ENCODE measurements at places on chromosomes 4 and X.

DNA sequence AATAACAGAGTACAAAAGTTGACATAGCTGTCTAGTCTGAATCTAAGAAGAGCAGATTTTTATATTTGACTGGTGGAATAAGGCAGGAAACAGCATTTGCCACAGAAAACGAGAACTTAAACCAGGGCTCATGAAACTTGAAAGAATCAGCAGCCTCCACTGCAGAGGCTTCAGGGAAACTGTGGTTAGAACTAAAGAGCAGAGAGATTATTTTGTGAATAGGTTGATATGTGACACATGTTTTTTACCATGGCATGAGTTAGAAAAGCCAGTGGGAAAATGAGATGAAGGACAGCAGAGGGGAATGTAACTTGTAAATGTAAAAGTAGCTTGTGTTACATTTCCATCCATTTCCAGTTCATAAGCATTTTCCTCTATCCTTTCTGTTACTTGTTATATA is 63.7 kb upstream of the CAMK2D start:
- peak; percentile 32 for DNase-seq
- H3K27me3 ChIP-seq, result peaks cover 5% of the 10 kb centered on the region
- no peaks in the 10 kb centered on the region for H3K36me3 ChIP-seq
- no peak overlapping the region for H3K27ac ChIP-seq

GRCh38 chr4:136505020-136505419 is 1027.3 kb downstream of the PCDH18 start:
- H3K4me3 ChIP-seq, result no peak overlapping the region
- no peaks in the 10 kb centered on the region for H3K36me3 ChIP-seq
- H3K27me3 ChIP-seq, result no peaks in the 10 kb centered on the region
- no peak for DNase-seq
- H3K4me1 ChIP-seq, result no peaks in the 10 kb centered on the region
- H3K27ac ChIP-seq, result no peak overlapping the region

DNA sequence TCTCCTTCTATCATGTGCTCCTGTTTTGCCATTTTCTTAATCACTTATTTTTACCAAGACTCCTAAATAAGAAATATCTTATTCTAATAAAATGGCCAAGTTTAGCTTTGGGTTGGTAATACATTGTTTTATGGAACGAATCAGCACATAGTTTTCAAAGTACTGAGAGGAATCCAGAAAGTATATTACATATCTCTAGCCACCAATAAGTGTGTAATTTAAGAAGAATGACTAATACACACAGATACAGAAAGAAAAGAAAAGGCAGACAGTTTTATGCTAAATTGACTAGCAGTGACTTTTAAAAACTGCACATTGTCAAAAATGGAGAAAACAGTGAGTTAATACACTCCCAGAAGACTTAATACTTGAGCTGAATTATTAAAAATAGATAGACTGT is 167.0 kb upstream of the IL15 start:
- H3K4me3 ChIP-seq, result no peak overlapping the region
- no peaks in the 10 kb centered on the region for H3K36me3 ChIP-seq
- DNase-seq, result no peak
- H3K27ac ChIP-seq, result no peak overlapping the region

GRCh38 chr4:46432923-46433322 is 43.0 kb upstream of the GABRA2 start:
- no peaks in the 10 kb centered on the region for H3K27me3 ChIP-seq
- no peak overlapping the region for H3K27ac ChIP-seq
- H3K4me3 ChIP-seq, result no peak overlapping the region
- DNase-seq, result no peak
- H3K4me1 ChIP-seq, result no peaks in the 10 kb centered on the region
- H3K36me3 ChIP-seq, result no peaks in the 10 kb centered on the region

- no peaks in the 10 kb centered on the region for H3K36me3 ChIP-seq
- no peaks in the 10 kb centered on the region for H3K27me3 ChIP-seq
- DNase-seq, result no peak
- no peaks in the 10 kb centered on the region for H3K4me1 ChIP-seq
- H3K27ac ChIP-seq, result no peak overlapping the region
Observed at GRCh38 chr4:85933291-85933640, 426.6 kb downstream of the MAPK10 start.

GRCh38 chr4:94346541-94346940 is 3.9 kb upstream of the HPGDS start:
- H3K4me1 ChIP-seq, result no peaks in the 10 kb centered on the region
- H3K27me3 ChIP-seq, result peaks cover 4% of the 10 kb centered on the region
- H3K4me3 ChIP-seq, result no peak overlapping the region
- H3K27ac ChIP-seq, result no peak overlapping the region
- DNase-seq, result no peak
- no peaks in the 10 kb centered on the region for H3K36me3 ChIP-seq

DNA sequence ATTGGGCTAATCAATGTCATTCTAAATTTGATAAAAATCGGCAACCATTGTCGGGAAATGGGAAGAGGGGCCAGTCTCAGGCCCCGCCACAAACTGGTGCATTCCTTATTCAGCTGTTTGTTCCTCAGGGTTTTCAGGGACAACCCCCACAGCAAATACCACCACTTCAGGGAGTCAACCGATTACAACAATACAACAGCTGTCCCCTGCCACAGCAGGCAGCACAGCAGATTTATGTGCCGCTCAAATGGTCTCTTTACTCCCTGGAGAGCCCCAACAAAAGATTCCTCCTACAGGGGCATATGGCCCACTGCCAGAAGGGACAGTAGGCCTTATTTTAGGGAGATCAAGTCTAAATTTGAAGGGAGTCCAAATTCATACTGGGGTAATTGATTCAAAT is 61.8 kb downstream of the ZNF732 start:
- no peaks in the 10 kb centered on the region for H3K27me3 ChIP-seq
- no peak for DNase-seq
- H3K4me3 ChIP-seq, result no peak overlapping the region
- no peak overlapping the region for H3K27ac ChIP-seq
- H3K4me1 ChIP-seq, result no peaks in the 10 kb centered on the region
- H3K36me3 ChIP-seq, result no peaks in the 10 kb centered on the region

- no peaks in the 10 kb centered on the region for H3K4me1 ChIP-seq
- no peaks in the 10 kb centered on the region for H3K27me3 ChIP-seq
- H3K4me3 ChIP-seq, result no peak overlapping the region
- H3K36me3 ChIP-seq, result no peaks in the 10 kb centered on the region
- H3K27ac ChIP-seq, result no peak overlapping the region
Observed at GRCh38 chrX:24928114-24928513, 87.7 kb downstream of the ARX start.

- no peak for DNase-seq
- no peaks in the 10 kb centered on the region for H3K27me3 ChIP-seq
- H3K4me3 ChIP-seq, result no peak overlapping the region
- no peaks in the 10 kb centered on the region for H3K4me1 ChIP-seq
- no peak overlapping the region for H3K27ac ChIP-seq
Observed at GRCh38 chr4:136002316-136002715, 1530.0 kb downstream of the PCDH18 start.

DNA sequence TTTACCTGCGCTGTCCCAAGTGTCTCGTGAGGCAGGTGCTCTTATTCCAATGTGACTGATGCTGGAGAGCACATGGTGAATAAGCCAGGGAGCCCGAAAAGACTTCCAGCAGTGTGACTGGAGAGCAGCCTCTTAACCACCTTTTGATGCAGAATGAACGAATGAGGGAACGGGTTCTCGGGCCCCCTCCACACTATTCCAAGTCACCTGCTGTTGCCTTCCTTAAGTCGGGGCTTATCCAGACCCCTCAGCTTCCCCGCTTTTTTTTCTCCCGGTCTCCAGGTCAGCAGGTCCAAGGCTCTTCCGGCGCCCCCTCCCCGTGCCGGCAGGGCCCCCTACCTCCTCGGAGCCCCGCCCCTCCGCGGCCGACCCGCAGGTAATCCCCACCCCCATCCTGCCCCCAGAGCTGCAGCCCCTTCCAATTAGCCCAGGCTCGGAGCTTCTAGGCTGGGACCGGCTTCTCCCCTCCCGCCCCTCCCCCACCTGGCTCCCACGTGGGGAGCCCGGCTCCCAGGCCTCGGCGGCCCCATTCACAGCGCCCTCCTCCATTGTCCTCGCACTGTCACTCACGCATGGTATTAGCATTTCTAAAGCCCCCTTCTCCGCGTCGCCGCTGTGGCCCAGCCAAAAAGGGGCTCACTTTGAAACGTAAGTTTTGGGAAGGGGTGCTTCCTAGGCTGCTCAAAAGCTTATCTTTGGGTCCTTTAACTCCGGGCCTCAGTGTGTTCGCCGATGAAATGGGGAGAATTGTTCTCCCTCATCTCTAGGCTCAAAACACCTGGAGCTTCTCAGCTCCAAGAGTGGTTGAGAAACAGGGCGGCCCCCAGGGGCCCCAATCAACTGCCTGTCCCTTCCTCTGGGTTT is 56.2 kb upstream of the PJA1 start:
- no peaks in the 10 kb centered on the region for H3K4me1 ChIP-seq
- H3K36me3 ChIP-seq, result no peaks in the 10 kb centered on the region
- DNase-seq, result no peak
- no peak overlapping the region for H3K27ac ChIP-seq
- no peak overlapping the region for H3K4me3 ChIP-seq

DNA sequence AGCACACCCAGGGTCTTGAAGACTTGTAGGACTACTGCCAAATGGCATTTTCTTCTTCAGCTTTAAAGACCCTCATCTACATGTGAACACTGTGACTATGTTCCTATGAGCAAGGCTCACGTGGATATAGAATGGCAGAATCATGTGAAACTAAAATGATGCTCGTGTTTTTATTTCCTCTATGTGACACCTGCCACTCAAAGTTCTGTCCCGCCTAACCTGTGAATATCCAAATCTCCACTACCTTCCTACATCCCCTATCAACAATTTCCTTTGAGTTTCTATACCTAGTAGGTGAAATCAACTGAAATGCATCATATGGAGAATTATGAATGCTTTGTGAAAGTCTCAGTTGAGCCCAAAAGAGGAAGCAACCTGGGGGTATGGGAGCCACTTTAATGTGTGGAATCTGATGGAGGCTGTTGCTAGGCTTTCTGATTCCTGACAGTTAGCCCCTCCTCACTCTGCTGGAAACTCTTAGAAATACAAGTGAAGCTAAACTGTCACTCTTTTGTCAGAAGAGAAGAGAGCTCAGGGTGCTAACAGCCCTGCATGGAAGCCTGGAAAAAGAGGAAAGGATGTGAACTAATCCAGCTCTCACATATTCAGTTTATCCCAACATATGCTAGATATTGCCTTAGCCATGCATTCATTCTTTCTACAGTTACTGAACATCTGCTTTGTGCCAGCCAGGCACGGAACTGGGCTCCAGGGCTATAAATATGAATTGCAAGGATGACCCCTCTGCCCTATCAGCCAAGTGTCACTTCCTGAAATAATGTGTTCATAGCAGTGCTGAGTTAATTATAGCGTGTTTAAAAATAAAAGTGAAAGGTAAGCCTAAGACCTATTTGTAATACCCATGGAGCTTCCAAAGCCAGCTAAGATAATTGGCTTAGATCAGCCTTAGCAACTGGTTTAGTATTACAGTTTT is 11.0 kb downstream of the LHFPL1 start:
- H3K27ac ChIP-seq, result no peak overlapping the region
- H3K36me3 ChIP-seq, result no peaks in the 10 kb centered on the region
- no peak for DNase-seq
- no peak overlapping the region for H3K4me3 ChIP-seq
- no peaks in the 10 kb centered on the region for H3K27me3 ChIP-seq
- H3K4me1 ChIP-seq, result no peaks in the 10 kb centered on the region

DNA sequence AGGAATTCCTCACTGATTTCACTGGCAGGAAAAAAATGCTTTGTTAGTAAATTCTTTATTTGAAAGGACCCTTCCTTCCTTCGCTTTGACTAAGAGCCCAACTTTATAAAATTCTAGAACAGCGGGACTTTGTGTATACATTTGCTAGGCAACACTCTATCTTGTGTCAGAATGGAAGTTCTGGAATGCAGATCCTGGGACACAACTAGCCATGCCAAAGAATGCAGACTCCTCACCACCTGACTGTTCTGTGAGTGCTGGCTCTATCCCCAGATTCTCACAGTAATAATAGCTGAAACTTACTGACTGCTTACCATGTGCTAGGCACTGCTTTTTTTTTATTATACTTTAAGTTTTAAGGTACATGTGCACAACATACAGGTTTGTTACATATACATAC is 73.3 kb upstream of the ZDHHC15 start:
- no peak overlapping the region for H3K27ac ChIP-seq
- H3K4me3 ChIP-seq, result no peak overlapping the region
- DNase-seq, result no peak

GRCh38 chrX:13695601-13696115 is 6.7 kb downstream of the RAB9A start:
- no peaks in the 10 kb centered on the region for H3K27me3 ChIP-seq
- H3K36me3 ChIP-seq, result no peaks in the 10 kb centered on the region
- no peak overlapping the region for H3K27ac ChIP-seq
- no peak for DNase-seq
- H3K4me1 ChIP-seq, result peaks cover 6% of the 10 kb centered on the region
- no peak overlapping the region for H3K4me3 ChIP-seq

GRCh38 chr4:47218631-47219030 is 187.3 kb downstream of the GABRB1 start:
- no peak overlapping the region for H3K4me3 ChIP-seq
- no peaks in the 10 kb centered on the region for H3K27me3 ChIP-seq
- H3K27ac ChIP-seq, result no peak overlapping the region

DNA sequence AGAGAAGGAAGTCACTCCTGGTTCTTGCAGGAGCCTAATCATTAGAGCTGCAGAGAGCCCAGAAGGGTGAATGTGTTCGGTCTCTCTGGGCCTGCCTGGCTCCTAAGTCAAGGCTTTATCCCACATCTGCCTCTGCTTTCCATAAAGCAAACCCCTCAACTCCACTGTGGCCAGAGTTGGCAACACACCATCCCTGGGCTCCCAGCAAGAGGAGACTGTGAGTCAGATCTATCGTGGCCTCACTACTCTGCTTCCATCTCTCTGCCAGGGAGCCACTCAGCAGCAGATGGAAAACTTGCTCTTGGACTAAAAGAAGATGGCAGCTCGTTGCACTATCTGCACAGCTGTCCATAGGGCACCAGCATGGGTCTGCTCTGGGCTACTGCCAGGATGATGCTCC is 348.2 kb downstream of the FBXW7 start:
- no peak overlapping the region for H3K4me3 ChIP-seq
- no peaks in the 10 kb centered on the region for H3K36me3 ChIP-seq
- no peak overlapping the region for H3K27ac ChIP-seq
- no peak for DNase-seq
- H3K4me1 ChIP-seq, result peaks cover 8% of the 10 kb centered on the region
